ENCODE measurements at places on chromosomes 3 and 15.

GRCh38 chr3:70889162-70890019, 577.0 kb upstream of the MDFIC2 start:
- DNase-seq, result no peak

DNA sequence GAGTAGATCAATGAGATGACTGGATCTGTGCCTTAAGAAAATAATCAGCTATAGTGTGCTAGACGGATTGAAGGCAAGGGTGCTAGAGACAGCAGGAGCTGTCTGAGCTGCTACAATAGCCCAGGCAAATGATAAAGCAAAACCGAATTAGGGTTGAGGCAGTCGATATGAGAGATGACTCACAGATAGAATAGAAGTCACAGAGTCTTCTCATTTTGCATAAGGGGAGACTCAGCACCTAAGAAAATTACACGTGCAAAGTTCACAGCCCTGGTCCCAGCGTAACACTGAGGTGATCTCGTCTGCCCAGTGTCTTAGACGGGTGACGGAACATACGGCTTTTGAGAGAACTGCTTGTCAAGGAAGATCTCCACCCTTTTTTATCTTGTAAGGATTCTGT, 11.6 kb downstream of the LPP start:
- no peak for DNase-seq

GRCh38 chr15:68492855-68493254, 60.9 kb upstream of the ITGA11 start:
- no peak for DNase-seq

GRCh38 chr15:51186181-51186705, 91.5 kb upstream of the TNFAIP8L3 start:
- no peak for DNase-seq

GRCh38 chr3:86793786-86794185, 197.2 kb downstream of the VGLL3 start:
- DNase-seq, result no peak

- DNase-seq, result no peak
Measured at GRCh38 chr3:185371306-185372074, 8.6 kb downstream of the MAP3K13 start.

- no peak for DNase-seq
Measured at GRCh38 chr3:196423044-196423781, 9.0 kb downstream of the UBXN7 start.

- no peak for DNase-seq
Measured at GRCh38 chr3:124168271-124168670, 176.3 kb upstream of the ROPN1 start.

DNA sequence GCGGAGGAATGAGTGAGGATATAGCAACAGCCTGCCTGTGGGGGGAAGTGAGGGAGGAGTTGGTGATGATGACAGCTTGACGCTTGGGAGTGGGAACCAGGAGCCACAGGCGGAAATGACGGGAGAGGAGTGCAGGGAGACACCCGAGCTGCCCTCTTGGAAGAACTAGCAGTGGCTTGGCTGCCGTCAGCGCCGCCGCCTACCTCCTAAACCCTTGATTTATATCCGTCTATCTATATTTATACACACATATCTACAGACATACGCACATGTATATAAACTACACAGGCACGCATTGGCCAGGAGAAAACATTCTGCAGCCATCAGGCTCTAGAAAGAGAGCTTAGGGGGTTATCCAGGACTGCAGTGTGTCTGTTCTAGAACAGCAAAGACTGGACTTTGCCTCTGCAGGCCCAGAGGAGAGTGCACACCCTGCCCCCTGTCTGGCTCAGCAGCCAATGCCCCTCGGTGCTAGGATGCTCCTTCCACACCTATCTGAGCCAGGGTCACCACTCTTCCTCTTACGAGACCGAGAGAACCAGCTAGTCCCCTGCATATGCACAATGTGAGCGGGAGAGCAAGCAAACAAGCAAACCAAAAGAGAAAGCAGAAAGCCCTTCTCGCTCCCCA, 45.3 kb upstream of the MAGEF1 start:
- no peak for DNase-seq

- no peak for DNase-seq
Measured at GRCh38 chr3:119637679-119638477, 22.5 kb downstream of the POPDC2 start.

DNA sequence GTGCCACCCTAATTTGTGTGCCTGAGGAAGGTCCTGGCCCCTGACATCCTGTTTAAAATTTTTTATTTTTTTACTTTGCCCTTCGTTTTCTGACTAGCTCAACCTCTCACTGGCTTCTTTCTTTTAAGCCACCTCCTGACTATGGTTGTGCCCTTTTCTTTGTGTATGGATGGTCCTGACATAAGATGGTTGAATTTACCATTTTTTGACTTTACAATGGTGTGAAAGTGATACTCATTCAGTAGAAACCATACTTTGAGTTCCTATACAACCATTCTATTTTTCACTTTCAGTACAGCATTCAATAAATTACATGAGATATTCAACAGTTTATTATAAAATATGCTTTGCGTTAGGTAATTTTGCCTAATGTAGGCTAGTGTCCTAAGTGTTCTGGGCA, 74.3 kb upstream of the PTX3 start:
- no peak for DNase-seq

GRCh38 chr15:31268911-31269784, 57.5 kb upstream of the KLF13 start:
- DNase-seq, result no peak

DNA sequence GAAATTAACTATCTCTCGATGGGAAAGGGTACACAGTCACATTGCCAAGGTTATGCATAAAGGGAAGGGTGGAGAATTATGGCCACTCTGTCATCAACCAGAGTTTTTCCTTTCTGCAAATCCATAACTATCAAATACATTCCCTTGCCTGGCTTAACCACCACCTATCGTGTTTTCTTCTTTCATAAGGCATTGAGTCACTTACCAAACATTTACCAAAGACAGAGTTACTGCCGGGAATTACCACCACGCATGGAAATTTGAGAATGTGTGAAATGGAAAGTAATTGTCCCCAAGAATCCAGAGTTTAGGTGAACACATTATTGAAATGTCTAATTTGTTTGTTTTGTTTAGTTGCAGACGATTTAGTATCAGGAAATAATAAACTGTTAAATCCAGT, 134.3 kb upstream of the LRRN1 start:
- no peak for DNase-seq

DNA sequence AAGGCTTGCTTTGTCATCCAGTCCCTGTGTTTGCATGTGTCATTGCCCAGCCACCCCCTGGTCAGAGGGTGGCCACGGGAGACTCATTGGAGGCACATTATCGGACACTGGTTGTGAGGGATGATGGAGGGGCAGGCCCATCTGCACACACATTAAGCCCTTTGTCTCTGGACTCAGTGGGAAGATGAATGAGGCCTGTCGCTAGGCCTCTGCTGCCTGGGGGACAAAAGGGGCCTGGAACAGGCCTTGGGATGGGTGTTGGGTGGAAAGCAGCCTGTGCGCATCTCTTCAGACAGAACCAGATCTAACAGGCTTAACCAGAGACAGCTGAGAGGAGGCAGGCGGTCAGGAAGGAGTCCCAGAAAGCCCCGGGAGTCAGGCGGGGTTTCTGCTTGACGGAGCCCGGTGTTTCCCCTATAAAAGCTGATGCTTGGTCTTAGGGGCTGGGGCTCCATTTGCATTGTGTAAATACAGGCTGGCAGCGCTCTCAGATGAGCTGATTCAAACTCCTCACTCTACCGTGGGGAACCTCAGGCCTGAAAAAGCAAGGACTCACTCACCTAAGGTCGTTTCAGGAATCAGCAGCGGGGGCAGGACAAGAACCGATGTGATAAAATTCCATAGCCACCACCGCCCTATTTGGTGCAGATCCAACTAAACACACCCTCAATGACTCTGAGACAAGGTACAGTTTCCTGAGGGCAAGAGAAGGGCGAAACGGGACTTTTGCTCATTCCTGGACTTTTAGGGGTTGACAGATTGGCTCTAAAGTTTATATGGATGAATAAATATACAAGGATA, 17.1 kb upstream of the SKIC8 start:
- DNase-seq, result no peak

- no peak for DNase-seq
Measured at GRCh38 chr15:100818927-100819326, 60.7 kb upstream of the ALDH1A3 start.

GRCh38 chr3:129346695-129347457, 68.2 kb downstream of the HMCES start:
- no peak for DNase-seq

DNA sequence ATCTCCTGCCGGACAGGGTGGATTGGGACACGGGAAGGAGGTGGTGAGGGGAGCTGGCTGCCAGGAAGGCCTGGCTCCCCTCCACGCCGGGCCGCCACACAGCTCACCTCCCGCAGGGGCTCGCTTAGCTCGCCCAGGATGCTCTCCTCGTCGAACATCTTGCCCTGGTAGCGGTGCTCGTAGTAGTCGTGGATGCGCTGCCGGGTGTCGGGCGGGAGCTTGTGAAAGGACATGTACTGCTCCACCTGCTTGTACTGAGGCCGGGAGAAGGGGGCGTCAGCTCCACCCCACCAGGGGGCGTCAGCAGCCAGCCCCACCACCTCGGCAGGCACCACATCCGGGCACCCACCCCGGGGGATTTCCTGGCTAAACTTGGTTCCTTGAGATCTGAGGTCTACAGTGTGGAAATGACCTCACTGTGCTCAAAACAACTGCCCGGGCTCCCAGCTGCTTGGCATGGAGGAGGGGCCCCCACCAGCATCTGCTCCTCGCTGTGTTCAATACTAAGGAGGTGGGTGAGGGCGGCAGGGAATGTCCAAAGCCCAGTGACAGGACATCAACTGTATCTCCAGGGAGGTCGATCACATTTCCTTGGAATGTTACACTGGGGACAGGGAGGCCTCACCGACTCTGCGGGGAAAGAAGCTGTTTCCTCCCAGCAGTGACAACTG, 43.4 kb downstream of the HCN4 start:
- DNase-seq, result no peak
